ENCODE measurements at places on chromosomes 7 and 10.

- peak; percentile 69 for DNase-seq
These were observed 163.8 kb upstream of the KLF6 start for GRCh38 chr10:3948843-3949242.

DNA sequence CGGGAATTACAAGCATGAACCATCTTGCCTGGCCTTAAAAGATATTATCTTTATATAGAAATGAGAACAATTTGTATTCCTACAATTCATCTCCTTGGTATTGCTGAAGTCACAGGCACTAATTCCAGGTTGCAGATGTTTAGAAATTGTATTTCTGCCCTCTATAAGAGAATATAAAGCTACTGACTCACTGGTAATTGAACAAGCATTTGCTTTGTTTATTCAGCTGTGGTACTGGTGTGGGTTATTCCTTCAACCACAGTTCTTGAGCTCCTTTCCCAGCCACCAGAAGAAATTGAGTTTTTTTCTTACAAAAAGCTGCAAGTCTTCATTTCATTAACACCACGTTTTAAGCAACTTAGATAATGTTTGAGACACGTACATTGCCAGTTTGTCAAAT lies 29.0 kb upstream of the MPP7 start:
- no peak for DNase-seq

GRCh38 chr10:79492839-79493238 lies 19.5 kb upstream of the EIF5AL1 start:
- no peak for DNase-seq

GRCh38 chr10:69088471-69088769 lies 517 bp downstream of the SRGN start:
- DNase-seq, result no peak

- no peak for DNase-seq
These were observed 53.1 kb downstream of the SHOC2 start for GRCh38 chr10:110972231-110973134.

DNA sequence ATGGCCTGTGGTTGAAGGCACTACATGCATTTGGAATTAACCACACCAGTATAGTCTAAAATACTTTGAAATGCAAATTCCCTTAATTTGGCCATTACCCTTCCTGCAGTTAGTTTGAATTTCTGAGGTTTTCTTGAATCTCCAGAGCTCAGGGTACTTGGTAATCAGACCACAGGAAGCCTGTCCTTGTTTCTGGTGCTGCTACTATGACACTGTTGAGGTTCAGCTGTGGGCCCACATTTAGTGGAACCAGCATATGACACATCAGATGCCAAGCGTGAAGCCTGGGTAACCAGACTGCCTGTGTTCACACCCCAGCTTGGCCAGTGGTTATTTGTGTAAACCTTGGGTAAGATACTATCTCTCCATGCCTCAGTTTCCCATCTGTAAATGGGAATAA lies 124.3 kb downstream of the SNX10 start:
- DNase-seq, result no peak

DNA sequence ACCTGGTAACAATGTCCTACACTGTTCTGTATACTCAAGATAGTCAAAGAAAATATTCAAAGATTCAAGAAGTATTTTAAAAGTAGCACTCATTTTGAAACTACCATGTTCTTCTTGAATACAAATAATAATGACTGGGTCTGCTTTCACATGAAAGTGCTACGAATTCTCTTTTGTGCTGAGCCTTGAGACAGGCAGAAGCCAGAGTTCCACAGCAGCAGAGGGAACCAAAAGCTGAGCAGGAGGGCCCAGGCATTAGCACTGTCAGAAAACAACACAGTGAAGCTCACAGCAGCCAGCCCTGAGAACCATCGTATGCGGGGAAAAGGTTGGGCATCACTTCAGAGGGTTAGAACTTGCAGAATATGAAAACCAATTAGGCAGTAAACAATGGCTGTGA lies 38.9 kb downstream of the ANKMY2 start:
- no peak for DNase-seq

GRCh38 chr10:112857493-112857892 lies 92.6 kb upstream of the TCF7L2 start:
- DNase-seq, result no peak

DNA sequence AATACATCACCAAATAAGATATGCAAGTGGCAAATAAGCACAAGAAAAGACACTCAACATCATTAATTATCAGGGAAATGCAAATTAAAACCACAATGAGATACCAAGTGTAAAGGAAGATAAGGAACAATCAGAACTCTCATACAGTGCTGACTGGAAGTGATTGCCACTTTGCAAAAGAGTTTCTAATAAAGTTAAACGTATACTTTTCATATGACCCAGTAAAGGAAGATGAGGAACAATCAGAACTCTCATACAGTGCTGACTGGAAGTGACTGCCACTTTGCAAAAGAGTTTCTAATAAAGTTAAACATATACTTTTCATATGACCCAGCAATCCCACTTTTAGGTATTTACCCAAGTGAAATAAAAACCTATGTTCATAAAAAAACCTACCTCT lies 12.2 kb upstream of the JMJD1C start:
- no peak for DNase-seq

DNA sequence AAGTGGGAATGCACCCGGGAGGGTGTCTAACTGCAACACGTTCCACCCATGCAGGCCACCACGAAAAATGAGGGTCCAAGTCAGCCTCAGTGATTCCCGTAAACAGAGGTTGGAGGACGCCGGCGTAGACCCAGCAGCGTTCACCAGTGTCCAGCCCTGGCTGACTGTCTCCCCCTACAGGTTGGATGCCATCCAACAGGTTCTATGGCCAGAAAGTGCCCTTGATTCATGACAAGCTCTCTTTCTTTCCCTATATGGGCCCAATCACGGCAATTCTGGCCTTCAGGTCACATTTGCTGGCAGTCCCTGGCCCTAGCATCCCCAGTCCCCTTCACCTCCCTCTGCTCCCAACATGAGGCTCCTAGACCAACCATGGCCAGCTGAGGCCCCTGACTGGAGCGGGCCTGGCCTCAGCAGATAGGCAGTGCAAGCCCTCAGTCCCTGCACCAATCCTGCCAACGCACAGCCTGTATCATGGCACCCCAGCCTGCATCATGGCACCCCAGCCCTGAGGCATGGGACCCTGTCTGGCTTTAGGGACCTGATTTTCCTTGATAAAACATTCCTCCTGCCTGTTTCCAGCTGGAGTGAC lies 227.4 kb downstream of the GRID1 start:
- DNase-seq, result peak; percentile 33

GRCh38 chr10:7696545-7696944 lies 6.6 kb upstream of the ITIH2 start:
- no peak for DNase-seq

GRCh38 chr7:99808766-99809165 lies 19.0 kb upstream of the CYP3A43 start:
- no peak for DNase-seq

- no peak for DNase-seq
These were observed 139.0 kb downstream of the SEPTIN14 start for GRCh38 chr7:55723621-55723941.

GRCh38 chr7:74560086-74560719 lies 97.3 kb upstream of the GTF2I start:
- DNase-seq, result no peak

GRCh38 chr10:70462349-70462984 lies 16.1 kb upstream of the PALD1 start:
- DNase-seq, result no peak

- DNase-seq, result no peak
These were observed 91.8 kb downstream of the PRKAG2 start for GRCh38 chr7:151784853-151785680.

DNA sequence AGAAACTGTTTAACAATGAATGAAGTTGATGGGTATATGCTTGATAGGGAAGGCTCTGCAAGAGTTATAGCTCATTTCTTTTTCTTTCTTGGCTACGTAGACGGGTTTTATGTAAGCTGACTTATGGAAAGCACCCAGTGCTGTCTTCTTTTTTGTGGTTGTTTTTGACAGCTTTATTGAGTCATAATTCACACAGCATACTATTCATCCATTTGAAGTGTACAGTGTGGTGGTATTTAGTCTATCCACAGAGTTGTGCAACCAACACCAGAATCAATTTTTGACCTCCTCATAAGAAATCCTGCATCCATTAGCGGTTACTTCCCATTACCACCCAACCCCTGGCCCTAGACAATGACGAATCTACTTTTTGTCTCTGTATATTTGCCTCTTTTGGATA lies 240.6 kb upstream of the KIAA1217 start:
- no peak for DNase-seq

DNA sequence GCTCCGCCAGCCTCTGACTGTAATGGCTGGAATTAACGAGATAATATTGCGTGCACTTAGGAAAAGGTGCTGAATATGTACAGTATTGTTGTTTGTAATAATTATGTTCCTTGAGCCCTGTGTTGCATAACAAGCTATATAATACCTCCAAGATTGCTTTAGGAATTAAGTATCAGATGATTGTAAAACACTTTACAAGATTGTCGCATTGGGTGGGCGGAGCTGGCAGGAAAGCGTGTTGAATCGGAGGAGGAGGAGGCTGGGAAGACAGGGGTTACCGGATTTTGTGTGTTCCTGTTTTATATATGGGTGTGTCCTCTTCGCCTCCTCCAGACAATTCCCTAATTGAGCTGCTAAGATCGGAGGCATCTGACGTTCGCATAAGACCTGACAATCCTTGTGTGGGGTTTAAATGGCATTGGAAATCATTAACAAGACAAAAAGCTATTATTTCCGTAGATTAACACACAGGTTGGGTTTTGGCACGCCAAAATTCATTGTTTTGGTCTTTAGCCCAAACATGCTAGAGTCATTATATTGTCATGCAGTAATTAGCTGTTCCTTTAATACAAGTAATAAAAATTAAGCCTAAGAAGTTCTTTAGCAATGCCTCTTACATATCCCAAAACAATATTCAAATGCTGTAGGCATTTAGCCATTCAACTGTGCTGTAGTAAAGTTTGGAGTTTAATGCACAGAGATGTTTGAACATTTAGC lies 192.9 kb upstream of the SH2B2 start:
- no peak for DNase-seq

GRCh38 chr10:77537720-77538373 lies 99.8 kb downstream of the KCNMA1 start:
- DNase-seq, result no peak

DNA sequence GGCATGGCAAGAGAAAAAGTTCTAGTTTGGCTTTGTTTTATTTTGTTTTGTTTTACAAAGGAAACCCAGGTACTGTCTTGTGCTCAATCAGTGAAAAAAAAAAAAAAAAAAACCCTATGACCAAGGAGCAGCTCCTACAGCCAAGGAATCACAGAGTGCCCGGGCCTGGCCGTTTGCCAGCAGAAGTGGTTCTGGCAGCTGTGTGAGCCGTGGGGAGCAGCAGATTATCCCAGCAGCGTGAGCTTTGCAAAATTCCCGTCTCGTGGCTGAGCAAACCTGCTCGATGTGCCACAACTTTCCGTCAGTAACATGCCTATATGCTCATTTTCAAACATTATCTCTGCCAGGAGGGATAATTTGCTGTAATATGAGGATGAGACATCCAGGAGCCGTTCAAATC lies 293.7 kb downstream of the POU6F2 start:
- no peak for DNase-seq
